ENCODE measurements at places on chromosomes 5 and 9.

- DNase-seq, result no peak
These were observed 123.0 kb upstream of the SLC27A6 start for GRCh38 chr5:128842241-128842640.

DNA sequence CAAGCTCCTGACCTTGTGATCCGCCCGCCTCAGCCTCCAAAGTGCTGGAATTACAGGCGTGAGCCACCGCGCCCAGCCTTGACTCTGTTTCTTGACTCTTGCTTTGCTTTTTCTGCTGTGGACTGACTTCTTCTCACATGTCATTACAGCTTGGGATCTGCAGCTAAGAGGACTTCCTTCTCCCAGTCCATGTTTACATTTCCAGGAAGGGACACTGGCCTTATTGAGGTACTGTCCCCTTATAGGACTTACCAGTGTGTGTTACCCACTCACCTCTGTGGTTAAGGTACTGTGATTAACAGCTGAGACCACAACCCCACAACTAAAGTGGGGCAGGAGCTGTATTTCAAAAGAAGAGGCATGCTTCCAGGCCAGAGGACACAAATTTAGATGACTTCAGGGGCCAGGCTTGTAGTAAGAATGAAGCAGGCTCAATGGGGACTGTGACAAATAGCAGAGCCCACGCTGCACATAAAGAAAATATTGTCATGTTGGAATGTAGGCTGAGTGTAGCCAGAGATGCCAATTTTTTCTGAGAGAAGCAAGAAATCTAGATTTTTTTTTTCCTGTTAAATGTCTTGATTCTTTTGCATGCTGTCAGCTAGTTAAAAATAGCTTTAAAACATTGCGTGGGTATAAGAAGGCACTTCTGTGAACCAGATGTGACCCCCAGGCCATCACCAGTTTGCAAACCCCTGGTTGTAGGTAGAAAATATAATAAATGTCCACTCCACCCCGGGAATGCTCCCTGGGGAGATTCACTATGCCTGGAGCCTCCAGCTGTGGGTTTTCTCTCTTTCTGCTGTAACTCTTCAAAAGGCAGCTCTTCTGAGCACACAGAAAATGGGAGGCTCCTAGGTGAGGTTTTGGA, 75.0 kb downstream of the PTPDC1 start:
- no peak for DNase-seq

DNA sequence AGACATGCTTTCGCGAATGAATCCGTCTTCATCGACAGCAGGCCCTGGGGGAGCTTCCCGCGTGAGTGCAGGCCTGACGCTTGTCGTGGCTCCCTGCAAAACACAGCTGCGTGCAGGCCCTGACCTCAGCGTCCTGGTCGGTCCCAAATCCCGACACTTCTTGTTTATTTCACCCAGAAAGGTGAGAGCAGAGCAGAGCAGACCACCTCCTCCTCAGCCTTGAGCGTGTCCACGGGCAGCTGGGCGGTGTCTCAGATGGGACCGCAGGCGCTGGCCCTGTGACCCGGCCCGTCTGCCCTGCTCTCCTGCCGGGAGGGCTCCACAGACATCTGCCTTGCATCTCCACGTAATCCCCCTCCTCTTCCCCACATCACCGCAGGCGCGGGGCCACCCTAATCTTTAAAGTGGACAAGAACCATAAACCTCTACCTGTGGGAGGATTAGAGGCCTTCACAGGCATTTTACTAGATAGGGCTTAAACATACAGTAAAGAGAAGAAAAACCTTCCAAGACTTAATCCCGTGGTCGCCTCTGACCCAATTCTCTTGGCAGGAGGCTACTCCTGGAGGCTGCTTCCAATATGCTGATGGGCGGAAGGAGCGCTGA, 7.5 kb upstream of the LHX3 start:
- no peak for DNase-seq

DNA sequence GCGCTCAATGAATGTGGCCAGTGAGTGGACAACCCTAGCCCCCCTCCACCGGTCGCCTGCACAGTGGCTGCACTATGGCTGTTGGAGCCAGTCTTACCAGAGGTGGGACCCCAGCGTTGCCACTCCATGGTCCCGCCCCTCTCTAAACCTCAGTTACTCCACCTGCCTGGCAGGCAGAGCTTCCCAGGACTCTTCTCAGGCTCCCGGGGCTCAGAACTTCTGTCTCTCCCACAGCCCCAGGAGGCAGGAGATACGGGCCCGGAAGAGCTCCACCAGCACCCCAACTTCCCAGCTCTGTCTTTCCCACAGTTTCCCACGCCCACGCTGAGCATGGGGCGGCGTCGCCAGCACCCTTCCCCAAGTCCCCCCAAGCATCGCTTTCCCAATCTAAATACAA, 975 bp downstream of the RASGEF1C start:
- no peak for DNase-seq

DNA sequence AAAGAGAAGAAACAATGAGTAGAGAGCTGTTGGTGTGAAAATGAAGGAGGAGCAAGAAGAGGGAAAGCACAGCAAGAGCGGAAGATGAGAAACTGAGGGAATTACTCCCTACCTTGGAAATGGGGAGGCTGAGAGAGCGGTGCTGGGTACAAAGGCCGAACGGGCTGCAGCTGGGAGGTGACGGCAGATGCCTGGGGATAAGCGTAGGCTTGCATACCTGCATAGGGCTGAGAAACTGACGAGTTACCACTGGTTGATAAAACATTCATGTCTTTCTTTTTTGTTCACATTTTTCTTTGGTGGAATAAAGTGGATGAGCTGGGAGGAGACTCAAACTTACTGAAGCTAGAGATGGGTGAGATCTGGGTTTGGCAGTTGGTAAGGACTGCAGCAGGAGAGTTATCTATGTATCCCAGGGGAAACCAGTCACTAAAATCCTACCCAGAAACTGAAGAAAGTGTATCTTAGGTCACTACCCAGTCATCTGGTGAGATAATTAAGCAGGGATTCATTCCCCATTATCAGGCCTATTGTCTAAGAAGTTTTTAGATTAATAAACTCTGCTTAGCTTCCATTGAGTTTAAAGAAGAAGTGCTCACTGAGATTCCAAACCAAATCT, 34.8 kb downstream of the FKBP15 start:
- DNase-seq, result no peak

DNA sequence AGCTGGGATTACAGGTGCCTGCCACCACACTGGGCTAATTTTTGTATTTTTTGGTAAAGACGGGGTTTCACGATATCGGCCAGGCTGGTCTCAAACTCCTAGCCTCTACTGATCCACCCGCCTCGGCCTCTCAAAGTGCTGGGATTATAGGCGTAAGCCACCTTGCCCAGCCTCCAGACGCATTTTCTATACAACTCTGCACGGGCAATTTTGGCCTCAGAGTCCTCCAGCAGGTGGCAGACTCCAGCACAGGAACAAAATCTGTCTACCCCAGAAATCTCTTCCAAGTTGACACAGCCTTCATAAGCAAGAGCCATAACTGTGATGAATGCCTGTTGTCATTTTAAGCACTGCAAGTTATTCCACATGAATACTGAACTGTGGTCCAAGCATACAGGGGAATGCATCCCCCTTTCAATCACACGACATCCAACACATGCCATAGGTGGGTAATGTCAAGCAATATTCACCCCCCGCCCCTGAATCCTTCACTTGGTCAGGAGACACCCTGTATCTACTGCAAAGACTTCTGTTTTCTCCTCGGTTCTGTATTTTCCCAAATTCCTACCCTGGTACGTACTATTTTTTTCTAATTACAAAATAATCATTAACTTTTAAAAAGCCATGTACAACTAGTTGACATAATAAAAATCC, 50.8 kb downstream of the ALDH7A1 start:
- DNase-seq, result no peak

GRCh38 chr5:16918891-16919671, 17.0 kb downstream of the MYO10 start:
- no peak for DNase-seq

Data from stimulated activated CD4-positive, alpha-beta T cell treated with anti-CD3 and anti-CD28 coated beads, Interleukin-1b, Interleukin-23, amount 100 ng/mL, for 1 hour (primary cell).